ENCODE measurements at places on chromosomes 2 and 18. TPM values are rescaled to one million over a fixed set of nuclear protein-coding genes. Genes with fewer than 3 reads are reported as not detected.

GRCh38 chr2:109201465-109202327 lies 72.7 kb downstream of the SH3RF3 start:
- no peaks in the 10 kb centered on the region for H3K36me3 ChIP-seq
- peaks cover 7% of the 10 kb centered on the region for H3K27me3 ChIP-seq
- H3K27ac ChIP-seq = no peak overlapping the region
- DNase-seq = no peak
- H3K4me1 ChIP-seq = no peaks in the 10 kb centered on the region

DNA sequence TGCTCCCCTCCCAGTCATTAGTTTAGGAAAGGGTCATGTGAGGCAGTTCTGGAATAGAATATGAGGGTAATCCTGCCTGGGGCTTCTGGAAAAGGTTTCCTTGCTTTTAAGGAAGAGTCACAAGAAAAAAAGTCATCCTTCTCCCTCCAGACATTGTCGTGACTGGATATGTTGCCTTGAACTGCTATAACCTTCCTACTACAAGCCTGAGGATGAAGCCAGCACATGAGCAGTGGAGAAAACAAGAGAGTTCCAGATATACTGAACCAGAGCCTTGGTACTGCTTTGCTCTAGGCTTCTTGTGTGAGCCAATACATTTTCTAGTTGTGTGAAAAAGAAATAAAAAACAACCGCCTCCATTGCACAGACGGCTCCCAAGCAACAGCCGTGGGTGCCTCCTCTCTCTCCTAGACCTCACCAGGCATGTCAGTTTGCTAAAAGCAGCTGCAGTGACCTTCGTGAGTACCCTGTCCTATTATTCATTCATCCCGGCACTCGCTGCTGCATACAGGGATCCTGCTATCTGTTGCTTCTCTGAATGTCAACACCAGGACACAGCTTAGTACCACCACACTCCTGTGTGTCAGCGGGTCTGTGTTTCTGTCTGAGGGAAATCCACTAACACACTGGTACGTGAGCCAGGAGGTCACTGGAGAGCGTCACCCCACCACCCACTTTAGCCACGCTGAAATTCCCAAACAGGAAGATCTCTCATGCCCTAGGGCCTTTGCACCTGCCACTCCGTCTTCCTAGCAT lies 186.7 kb downstream of the KLHL29 start:
- H3K27ac ChIP-seq = no peak overlapping the region
- no peaks in the 10 kb centered on the region for H3K4me1 ChIP-seq
- H3K36me3 ChIP-seq = no peaks in the 10 kb centered on the region
- no peaks in the 10 kb centered on the region for H3K27me3 ChIP-seq

- peak overlapping the region; percentile 70 for H3K4me3 ChIP-seq
- peaks cover 24% of the 10 kb centered on the region for H3K27me3 ChIP-seq
- DNase-seq = no peak
- H3K4me1 ChIP-seq = peaks cover 7% of the 10 kb centered on the region
- no peaks in the 10 kb centered on the region for H3K36me3 ChIP-seq
Measured at GRCh38 chr2:105397953-105398335, 907 bp downstream of the FHL2 start.

DNA sequence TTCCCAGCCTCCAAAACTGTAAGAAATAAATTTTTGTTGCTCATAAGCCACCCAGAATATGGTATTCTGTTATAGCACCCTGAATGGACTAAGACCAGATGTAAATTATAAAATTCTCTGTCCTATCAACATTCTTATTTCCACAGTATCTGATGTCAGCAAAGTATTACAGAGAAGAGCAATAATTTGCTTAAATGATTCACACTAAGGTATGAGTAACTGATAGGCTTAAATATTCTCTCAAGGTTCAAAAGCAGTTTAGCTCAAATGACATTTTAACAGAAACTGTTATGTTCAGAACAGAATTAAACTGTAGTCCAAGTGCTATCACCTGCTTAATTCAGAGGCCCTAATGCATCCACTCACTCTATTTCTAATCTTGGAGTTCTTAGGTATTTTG lies 12.8 kb downstream of the SESTD1 start:
- H3K36me3 ChIP-seq = no peaks in the 10 kb centered on the region
- DNase-seq = no peak
- no peaks in the 10 kb centered on the region for H3K27me3 ChIP-seq
- H3K27ac ChIP-seq = no peak overlapping the region
- H3K4me1 ChIP-seq = peaks cover 56% of the 10 kb centered on the region

DNA sequence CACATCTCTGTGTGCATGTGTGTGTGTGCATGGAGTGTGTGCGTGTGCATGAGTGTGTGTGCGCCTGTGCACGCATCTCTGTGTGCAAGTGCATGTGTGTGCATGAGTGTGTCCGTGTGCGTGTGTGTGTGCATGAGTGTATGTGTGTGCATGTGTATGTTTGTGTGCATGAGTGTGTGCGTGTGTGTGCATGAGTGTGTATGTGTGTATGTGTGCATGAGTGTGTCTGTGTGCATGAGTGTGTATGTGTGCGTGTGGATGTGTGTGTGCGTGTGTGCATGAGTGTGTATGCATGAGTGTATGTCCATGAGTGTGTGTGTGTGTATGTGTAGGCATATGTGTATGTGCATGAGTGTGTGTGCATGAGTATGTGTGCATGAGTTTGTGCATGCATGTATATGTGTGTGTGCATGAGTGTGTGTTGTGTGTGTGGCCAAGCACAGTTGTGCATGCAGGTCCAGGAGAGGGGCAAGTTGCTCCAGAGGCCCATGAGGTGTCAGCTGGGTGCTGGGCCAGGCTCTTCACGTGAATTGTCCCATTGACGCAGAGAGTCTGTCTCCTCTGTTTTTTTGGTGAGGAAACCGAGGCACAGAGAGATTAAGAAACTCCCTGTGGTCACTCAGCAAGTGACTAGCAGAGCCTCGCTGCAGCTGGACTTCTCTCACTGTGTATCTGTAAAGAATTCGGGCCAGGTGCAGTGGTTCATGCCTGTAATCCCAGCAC lies 75.5 kb downstream of the ASB1 start:
- H3K36me3 ChIP-seq = no peaks in the 10 kb centered on the region
- H3K27ac ChIP-seq = no peak overlapping the region
- no peaks in the 10 kb centered on the region for H3K4me1 ChIP-seq
- no peaks in the 10 kb centered on the region for H3K27me3 ChIP-seq
- DNase-seq = no peak

GRCh38 chr2:41867553-41867952 lies 180.3 kb upstream of the PKDCC start:
- H3K27me3 ChIP-seq = peaks cover 12% of the 10 kb centered on the region
- H3K36me3 ChIP-seq = no peaks in the 10 kb centered on the region
- DNase-seq = no peak
- H3K4me3 ChIP-seq = peak overlapping the region; percentile 10
- H3K4me1 ChIP-seq = peaks cover 5% of the 10 kb centered on the region
- no peak overlapping the region for H3K27ac ChIP-seq

DNA sequence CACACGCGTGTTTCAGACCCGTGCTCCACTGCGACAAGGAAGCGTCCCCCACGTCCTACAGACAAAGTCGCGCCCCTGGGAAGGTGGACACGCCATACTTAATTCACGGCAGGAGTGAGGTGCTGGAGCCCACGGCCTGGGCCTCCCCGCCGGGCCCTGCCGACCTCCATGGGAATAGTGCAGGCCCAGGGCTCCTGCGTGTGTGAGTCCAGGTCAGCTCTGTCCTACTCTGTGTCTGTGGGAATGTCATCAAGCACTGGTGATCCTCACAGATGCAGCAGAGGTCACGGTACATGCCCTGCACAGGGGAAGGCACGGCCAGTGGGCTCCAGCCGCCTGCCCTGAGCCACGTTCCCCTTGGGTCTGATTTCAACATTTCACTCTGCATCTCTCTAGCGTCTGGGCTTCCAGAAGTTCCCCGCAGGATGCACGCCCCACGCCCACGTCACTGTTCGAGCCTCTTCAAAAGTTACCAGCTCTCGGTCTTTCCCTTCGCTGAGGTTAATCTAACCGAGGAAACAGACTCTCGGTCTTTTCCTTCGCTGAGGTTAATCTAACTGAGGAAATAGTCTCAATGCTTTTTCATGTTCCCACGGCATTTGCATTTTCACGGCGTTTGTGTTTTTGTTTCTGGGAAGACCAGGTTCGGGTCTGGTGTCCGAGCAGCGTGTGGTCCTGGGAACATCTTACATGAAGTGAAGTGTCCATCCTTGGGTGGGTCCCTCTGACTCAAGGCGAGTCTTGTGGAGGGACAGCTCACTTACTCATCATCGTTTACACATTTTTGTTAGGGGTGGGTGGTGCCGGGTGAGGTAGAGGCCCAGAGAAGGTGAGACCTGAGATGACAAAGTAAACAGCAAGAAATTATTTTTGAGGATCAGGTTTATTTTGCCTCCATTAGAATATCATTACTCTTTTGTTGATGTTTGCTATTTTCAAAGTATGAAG lies 157.3 kb upstream of the ALKAL2 start:
- DNase-seq = peak; percentile 32
- peaks cover 3% of the 10 kb centered on the region for H3K4me1 ChIP-seq
- no peak overlapping the region for H3K27ac ChIP-seq
- H3K4me3 ChIP-seq = no peak overlapping the region
- H3K27me3 ChIP-seq = peaks cover 4% of the 10 kb centered on the region

- no peaks in the 10 kb centered on the region for H3K36me3 ChIP-seq
- peaks cover 9% of the 10 kb centered on the region for H3K27me3 ChIP-seq
- H3K4me1 ChIP-seq = no peaks in the 10 kb centered on the region
- no peak for DNase-seq
Measured at GRCh38 chr2:205760157-205760556, 77.9 kb downstream of the NRP2 start.

DNA sequence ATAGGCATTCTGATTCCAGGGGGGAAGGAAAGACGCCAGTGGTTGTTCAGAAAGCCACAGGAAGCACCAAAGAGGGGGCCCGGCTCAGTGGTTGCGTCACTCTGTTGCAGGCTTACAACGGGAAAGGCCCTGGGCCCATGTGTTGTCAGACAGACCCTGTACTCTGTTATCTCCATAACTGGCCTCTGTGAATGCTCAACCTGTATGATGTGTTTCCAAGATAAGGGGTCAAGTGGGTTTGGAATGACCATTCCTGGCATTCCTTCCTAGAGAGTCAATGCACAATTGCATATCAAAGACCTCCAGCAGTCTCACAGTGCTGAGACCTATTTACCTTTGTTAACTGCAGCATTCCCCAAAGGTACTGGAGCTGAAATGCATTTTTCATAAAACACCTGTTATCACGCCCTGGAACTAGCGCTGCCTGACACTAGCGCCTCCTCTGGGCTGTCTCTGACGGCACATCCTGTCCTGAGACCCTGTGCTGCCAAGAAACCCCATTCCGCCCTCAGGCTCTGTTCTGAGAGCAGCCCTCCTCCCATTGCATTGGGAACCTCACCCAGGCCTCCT lies 13.2 kb upstream of the LRRFIP1 start:
- no peak overlapping the region for H3K27ac ChIP-seq
- peaks cover 24% of the 10 kb centered on the region for H3K4me1 ChIP-seq
- no peak overlapping the region for H3K4me3 ChIP-seq
- no peaks in the 10 kb centered on the region for H3K27me3 ChIP-seq

DNA sequence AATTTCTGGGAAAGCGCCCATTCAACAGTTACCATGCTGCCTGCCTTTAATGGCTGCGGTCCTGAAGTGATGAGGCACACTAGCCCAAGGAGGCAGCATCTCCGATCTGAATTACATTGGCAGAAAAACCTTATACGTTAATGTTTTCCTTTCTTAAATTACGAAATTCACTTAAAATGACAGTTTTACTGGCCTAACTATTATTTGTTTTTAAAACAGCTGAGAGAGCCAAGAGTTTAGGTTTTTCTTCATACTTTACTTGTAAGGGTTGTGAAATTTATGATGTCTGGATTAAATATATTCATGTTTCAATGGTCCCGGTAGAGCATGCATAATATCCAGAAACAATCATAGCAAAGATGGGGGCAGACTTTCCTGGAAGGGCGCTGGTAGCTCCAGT lies 115.2 kb upstream of the REV1 start:
- H3K27ac ChIP-seq = no peak overlapping the region
- no peak overlapping the region for H3K4me3 ChIP-seq
- no peaks in the 10 kb centered on the region for H3K27me3 ChIP-seq
- no peak for DNase-seq
- H3K4me1 ChIP-seq = no peaks in the 10 kb centered on the region
- H3K36me3 ChIP-seq = no peaks in the 10 kb centered on the region

GRCh38 chr18:25453556-25454269 lies 101.7 kb upstream of the ZNF521 start:
- DNase-seq = no peak
- H3K27ac ChIP-seq = no peak overlapping the region
- H3K27me3 ChIP-seq = no peaks in the 10 kb centered on the region
- H3K36me3 ChIP-seq = no peaks in the 10 kb centered on the region

DNA sequence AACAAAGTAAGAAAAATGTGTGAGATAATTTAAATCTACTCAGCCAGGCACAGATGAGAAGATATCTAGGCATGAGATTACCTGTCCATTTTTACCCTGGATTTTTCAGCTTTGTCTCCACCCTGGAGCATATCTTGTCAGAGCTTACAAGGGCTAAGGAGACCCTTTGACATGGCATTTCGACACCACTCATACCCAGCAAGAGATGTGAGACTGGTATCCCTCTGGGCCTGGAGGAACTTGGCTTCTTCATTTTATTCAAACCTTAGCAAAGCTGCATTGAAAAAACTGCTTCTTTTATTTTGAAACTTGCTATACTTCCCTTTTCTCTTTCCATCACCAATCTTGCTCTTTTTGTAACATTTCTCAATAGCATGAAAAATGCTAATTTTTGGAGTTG lies 194.9 kb upstream of the HNMT start:
- DNase-seq = no peak
- H3K4me3 ChIP-seq = no peak overlapping the region
- H3K27me3 ChIP-seq = peaks cover 2% of the 10 kb centered on the region
- no peaks in the 10 kb centered on the region for H3K36me3 ChIP-seq
- no peak overlapping the region for H3K27ac ChIP-seq
- H3K4me1 ChIP-seq = no peaks in the 10 kb centered on the region

DNA sequence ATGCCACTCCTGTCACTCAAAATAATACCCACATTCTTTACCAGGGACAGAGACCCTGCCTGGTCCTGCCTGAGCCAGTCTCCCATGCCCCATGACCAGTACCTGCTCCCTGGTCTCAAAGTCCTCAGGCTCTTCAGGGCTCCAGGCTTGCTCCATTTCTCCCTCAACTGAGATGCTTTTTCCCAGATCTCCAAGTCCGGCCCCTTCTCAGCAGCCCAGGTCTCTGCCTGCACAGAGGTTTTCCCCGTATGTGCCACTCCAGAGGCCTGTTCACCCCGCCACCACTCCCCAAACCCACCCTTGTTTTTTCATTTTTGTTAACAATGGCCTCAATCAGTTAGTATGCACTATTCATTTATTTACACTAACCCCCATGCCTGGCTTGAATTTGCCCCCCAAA lies 499.5 kb upstream of the MYT1L start:
- H3K4me3 ChIP-seq = no peak overlapping the region
- DNase-seq = no peak
- no peaks in the 10 kb centered on the region for H3K27me3 ChIP-seq
- H3K27ac ChIP-seq = no peak overlapping the region

- H3K27me3 ChIP-seq = peaks cover 7% of the 10 kb centered on the region
- no peak overlapping the region for H3K27ac ChIP-seq
- no peaks in the 10 kb centered on the region for H3K36me3 ChIP-seq
- DNase-seq = no peak
- H3K4me1 ChIP-seq = no peaks in the 10 kb centered on the region
- no peak overlapping the region for H3K4me3 ChIP-seq
Measured at GRCh38 chr2:3689998-3690748, 13.2 kb upstream of the DCDC2C start.

Gene INSIG2
- 40.2 TPM for total RNA-seq

Gene ADRA2B
- total RNA-seq = 0.36 TPM

Gene CCDC148
- total RNA-seq = 0.29 TPM

Gene HIBCH
- total RNA-seq = 37.8 TPM

Gene MTLN
- total RNA-seq = 75.9 TPM

Gene NETO1
- total RNA-seq = not detected
